ENCODE measurements at places on chromosomes 6 and 20.
A peak's percentile ranks its signal among the peaks of the same experiment; 100 is the strongest.

DNA sequence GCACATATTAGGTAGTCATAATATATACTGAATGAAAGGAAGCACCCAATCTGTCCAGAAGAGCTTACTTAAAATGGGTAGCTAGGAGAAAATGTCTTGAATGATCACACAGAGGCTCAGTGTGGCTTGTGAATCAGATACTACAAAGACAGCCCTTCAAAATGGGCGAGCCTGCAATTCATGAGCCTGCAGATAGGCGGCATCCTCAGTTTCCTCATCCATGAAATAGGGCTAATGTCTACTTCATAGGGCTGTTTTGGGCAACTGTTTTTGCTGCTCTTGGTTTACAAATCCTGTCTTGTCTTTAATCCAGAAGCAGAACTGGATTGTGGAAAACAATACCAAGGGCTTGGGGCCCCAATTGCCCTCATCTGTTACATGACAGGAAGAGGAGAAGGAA is 129.3 kb upstream of the KCNK16 start:
- no peak for DNase-seq

- no peak for DNase-seq
These were observed 147.0 kb downstream of the MTFR2 start for GRCh38 chr6:136102991-136103688.

DNA sequence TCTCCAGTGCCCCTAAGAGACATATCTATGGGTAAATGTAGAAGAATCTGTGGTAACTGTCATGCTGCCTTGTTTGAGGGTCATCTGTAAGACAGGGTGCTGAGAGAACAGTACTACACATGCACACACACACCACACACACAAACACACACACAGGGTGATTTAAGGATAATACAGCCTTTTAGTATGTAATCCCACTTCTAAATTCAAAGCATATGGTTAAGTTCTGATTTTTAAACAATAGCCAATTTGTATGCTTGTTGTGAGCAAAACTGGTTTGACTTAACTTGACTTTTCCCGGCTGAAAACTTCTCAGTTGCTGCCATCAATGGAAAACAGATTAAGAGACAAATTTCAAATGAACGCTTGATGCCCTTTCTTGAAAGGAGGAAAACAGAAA is 241.8 kb downstream of the ADGRG6 start:
- no peak for DNase-seq

- no peak for DNase-seq
These were observed 112.3 kb upstream of the ESR1 start for GRCh38 chr6:151695156-151695555.

- DNase-seq, result peak; percentile 54
These were observed 3.1 kb upstream of the ZNF831 start for GRCh38 chr20:59160389-59161115.

DNA sequence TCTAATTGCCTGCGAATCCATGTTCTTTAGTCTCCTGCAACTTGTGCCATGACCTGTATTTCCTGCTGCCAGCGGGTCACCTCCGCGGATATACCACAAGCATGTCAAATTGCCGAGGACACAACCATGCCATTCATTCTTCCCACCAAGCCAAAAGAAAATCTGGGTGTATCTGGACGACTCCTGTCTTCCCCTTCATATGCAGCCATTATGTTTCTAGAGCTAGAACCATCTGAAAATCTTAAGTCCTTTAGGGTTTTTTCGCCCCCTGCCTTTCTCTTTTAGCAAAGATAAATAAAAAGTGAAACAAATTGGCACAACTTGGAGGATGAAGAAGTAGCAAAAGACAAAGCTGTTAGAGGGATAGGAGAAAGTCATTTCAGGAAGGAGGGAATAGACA is 242.6 kb downstream of the ARID1B start:
- DNase-seq, result peak; percentile 19
